HCT116 (cell line): ENCODE measurements at places on chromosomes 2 and 18.
A peak's percentile ranks its signal among the peaks of the same experiment; 100 is the strongest.

DNA sequence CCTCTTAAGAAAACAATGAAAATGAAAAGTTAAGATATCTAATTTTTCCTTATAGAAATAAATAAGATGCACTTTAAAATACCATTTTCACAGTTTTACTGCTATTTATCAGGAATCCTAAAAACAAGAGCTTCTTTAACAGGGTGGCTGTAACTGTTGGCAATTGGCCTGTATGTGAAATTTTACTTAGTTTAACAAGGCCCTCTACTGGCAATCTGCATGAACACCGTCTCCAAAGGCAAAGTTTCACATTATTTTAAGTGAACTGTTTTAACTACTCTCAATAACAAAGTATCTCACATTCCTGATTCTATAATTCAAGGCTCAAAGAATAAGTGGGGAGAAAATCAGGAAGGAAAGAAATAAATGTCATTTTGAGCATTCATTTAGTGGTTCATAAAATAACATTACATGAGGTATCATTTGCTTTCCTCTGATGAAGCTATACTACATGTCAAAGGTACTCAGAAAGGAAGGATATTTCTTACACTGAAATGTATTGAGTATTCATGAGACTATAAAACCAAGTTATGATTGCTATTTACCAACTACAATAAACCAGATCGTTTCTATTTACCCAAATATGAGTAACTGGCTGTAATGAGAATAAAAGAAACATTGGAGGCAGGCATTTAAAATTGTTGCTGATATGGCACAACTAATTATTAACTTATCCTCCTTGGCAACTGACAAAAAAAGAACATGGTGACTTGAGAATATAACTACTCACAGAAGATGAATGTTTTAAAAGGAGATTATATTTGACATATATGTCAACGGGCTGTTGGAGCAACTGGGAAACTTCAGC, 7.0 kb downstream of the NCKAP5 start:
- DNase-seq = peak; percentile 27

- DNase-seq = no peak
These were observed 254.3 kb downstream of the CAMKMT start for GRCh38 chr2:44615950-44616518.

DNA sequence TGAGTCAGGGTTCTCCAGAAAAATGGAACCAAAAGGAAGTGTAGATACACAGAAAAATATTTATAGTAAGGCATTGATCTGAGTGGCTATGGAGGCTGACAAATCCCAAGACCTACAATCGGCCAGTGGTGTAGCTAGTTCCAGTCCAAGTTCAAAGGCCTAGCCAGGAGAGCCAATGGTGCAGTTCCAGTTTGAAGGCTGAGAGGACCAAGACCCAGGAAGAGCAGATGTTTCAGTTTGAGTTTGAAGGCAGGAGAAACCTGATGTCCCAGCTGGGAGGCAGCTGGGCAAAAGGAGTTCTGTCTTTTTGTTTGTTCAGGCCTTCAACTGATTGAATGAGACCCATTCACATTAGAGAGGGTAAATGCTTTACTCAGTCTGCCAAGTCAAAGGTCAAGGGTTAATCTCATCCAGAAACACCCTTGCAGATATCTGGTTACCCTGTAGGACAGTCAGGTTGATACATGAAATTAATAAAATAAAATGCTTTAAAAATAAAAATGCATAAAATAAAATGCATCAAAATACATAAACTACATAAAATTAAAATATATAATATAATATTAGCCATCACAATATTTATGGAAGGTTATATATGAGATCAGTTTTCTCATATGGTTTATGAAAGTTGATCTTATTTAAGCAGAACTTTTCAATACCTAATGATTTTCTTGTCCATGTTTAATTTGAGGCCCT, 38.7 kb downstream of the KCNE4 start:
- DNase-seq = no peak

DNA sequence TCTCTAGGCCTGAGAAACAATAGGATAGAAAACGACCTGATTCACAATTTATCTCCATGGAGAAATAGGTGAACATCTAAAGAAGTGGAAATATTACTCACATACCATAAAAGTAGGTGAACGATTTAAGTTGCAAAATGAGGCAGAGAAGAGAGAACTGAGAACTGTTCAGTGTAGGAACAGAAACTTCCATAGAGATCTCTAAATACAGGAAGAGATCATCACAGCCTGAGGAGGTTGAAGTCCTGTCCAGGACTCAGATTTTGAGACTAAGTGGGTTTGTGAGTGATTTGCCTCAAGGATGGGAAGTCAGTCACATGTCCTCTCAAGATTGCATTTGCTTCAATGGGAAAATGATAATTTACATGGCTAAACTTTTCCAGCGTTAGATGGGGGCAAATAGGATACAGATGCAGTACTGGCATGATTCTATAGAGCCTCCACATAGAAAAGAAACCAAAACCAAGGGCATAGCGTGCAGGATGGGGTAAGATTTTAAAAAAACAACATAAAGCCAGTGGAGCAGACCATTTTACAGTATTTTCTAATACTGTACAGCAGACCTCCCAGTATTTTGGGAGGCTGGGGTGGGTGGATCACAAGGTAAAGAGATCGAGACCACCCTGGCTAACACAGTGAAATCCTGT, 68.8 kb downstream of the MEP1B start:
- DNase-seq = no peak

DNA sequence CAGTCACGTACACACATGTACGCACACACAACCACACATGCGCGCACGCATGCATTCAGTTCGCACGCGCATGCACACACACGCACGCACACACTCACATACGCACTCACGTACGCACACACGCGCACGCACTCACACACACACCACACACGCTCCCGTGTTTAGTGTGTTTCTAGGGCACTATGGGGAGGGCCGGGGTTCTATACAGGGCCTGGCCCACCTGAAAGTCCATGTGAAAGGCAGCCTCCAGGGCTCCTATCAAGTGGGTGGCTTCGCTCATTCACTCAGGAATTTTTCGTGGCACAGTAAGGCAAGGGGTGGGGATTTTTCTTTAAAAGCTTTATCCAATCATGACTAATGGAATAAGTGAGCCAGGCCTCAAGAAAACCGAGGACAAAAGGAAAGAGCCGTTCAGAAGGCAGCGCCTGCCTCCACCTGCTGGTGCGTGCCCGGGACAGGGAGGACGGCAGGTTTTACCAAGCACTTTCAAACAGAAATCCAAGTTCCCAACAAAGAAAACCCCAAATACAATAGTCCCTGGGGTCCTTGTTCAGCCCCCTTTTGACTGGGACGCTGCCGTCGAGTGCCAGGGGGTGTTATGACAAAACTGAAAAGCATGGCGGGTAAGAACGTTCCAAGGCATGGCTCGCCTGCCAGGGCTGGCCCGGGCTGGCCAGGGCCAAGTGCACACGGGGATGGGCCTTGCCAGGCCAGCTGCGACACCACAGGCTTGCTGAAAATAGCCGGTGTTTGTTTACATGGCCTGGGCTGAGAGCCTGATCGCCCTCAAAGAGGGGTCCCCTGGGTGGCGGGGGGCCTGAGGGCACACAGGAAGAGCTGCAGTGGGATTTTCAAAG, 110.0 kb downstream of the HDAC4 start:
- DNase-seq = no peak

DNA sequence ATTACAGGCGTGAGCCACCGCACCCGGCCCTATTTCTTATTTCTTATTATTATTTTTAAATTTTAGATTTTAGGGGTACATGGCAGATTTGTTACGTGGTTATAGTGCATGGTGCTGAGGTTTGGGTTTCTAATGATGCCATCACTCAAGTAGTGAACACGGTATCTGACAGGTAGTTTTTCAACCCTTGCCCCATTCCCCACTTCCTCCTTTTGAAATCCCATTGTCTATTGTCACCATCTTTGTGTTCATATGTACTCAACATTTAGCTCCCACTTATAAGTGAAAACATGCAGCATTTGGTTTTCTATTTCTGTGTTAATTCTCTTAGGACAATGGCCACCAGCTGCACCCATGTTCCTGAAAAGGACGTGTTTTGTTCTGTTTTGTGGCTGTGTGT, 39.5 kb downstream of the TGIF1 start:
- DNase-seq = no peak

- no peak for DNase-seq
These were observed 101.9 kb downstream of the USP40 start for GRCh38 chr2:233464531-233465240.

DNA sequence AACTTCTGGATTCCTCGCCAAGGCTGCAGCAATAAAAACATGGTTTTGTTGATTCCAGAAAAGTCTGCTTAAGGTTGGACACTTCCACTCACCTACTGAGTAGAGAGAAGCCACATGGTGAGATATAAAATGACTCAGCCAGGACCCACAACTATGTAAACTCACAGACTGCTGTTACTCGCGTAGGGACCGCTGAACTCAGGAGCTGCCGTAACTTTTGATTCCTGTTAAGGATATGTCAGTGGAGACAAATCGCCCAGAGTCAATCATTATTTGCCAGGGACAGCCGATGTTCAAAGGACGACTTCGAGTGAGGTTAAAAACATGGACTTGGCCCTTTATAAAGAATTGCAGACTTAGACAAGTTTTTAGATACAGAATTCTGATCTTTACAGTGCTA, 25.6 kb downstream of the CYB5A start:
- no peak for DNase-seq

DNA sequence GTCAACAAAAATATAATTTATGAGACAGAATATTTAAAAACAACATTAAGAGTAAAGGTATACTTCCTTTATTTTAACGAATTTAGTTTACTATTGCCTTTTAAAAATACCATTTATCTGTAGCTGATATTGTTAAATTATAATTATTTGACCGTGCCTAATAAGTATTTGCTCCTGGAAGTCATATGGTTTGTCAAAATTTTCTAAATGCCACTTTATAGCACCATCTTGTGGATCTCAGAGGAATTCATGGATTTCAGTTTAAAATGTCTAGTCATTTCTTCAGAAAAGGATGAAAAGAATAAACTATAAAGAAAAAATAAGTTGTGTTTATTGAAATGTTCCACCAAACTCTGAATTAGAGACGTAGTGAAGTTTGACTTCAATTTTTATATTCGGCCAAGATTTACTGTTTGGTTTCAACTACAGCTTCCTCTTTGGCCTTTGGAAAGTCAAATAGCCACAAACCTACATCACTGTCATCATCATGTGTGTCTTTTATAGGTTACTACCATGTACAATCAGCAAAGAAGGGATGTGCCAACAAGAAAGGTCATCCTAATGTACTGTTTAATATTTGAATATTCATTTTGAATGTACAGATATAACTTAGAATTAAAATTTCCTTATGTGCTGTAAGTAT, 10.3 kb upstream of the FTCDNL1 start:
- peak; percentile 19 for DNase-seq

GRCh38 chr18:61334491-61334850, 1.2 kb downstream of the CDH20 start:
- DNase-seq = no peak

DNA sequence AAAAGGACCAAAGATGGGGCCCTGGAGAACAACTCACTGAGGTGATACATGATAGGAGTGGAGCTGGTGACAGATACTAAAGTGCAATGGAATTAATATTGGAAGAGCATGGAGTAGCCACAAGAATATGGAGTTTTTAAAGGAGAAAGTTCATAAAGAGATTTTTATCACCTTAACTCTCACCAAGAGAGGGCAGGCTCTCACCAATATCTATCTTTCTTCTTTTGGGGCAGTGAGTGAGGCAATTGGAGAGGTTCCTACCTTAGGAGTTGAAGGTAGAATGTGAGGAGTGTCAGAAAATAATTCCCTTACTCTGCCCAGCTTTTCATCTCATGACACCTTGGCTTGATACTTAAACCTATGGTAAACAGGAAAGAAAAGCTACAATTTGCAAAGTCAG, 233.7 kb upstream of the CWC22 start:
- peak; percentile 10 for DNase-seq

- DNase-seq = no peak
These were observed 11.5 kb upstream of the INPP5D start for GRCh38 chr2:233048569-233049193.

DNA sequence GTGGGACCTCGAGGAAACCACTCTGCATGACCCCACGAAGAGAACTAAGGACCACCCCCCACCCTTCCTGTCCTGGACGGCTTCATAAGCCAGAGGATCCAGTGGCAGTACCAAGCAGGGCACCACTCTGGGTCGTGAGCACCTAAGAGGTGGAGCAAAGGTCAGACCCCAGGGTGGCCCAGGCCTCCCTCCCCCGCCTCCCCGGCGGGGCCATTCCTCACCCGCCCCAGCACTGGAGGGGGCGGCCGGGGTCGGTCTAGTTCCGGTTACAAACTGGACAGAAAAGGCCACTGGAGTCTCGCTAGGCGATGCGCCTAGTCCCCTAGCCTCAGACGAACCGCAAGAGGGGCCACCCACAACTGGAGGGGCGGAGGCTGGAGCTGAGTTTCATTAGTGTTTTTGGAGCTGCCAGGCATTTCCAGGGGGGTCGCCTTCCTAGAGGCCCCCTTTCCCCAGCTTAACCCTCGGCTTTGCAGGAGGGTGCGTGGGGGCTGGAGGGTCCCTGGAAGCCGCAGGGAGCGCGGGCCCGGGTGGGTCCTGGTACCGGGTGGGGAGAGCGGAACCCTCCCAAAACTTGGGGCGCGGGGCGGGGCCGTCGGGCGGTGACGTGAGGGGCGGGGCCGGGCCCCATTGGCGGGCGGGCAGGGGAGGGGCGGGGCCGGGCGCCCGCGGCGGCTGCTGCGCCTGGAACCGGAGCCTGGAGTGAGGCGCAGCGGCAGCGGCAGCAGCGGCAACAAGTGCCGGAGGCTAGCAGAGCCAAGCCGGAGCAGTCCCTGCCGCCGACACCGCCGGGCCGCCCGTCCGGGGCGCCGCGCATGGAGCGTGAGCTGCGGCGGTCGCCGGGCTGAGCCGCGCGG, at the start of gene B3GNT2:
Gene B3GNT2, plus strand, starts transcription at position 695 of the 857 bp plus-strand sequence. CDS start 26,106 bp downstream, outside the sequence.
- DNase-seq = peak; percentile 19

DNA sequence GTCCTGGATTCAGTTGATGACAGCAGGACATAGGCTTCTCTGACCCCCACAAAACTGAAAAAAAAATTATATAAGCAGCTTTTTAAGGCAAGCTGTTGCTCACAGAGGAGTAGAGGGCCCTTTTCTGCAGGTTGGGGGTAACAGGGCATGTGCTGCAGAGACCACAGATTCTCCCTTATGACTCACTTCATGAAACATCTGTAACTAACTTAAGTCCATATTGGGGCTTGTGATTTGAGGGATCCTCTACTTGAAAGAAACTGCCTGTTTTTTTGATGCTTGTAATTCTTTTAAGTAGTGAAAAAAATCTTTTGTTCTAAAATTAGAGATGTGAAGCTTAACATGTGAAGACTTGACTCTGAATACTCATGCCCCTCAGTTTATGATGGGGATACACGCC, 33.4 kb downstream of the XRCC5 start:
- no peak for DNase-seq
